NCI-H2227 treated with DMSO at 0.1 percent for 48 hours (cell line): ENCODE measurements at places on chromosomes 3 and 15.

DNA sequence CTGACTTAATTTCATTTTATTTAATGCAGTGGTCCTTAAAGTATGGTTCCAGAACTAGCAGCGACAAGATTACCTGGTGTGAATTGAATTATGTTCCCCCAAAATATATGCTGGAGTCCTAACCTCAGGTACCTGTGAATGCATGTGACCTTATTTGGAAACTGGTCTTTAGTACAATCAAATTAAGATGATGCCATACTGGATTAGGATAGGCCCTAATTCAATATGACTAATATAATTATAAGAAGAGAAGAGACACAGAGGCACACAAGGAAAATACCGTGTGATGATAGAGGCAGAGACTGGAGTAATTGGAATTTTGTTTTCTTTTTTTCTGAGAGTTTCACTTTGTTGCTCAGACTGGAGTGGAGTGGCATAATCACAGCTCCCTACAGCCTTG, 12.6 kb upstream of the SPATA16 start:
- DNase-seq, result no peak

DNA sequence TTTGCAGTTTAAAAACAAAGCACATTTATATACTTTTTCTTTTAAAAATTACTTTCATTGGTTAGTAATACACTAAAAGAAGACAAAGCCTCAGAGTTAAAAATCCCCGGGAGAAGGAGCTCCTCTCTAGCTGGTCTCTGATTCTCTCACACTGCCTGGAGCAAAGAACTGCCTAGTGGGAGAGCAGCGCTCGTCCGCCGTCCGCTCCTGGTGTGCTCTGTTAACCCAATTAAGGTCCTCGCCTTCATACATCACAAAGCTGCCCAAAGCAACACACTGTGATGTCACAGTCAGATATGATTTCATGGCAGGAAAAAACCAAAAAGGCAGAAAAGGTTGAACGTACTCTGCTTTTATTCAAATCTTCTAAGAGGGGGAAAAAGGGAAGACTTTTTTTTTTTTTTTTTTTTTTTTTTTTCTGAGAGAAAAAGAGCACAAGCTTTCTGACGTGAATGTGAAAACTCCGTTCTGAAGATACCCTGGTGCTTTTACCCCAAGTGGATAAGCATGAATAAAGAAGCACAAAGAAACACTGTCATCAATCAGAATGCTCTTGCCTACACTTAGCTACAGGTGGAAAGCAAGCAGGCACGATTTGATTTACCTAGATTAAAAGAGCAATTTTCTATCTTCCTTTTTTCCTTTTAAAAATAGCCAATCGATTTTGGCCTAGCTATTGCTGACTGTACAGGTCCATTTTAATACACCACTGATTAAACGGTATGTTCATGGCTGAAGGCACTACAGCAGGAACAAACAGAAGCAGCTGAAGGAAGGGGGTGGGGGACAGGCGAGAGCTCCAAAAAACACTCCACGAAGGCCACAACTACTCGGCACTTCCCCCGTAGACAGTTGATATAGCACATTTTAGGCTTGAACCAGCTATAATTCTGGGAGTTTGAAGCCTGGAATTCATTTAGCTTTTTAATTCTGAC, 115.2 kb downstream of the TIGIT start:
- DNase-seq, result no peak

- DNase-seq, result no peak
Observed at GRCh38 chr15:45710657-45711056, 75.8 kb downstream of the SQOR start.

DNA sequence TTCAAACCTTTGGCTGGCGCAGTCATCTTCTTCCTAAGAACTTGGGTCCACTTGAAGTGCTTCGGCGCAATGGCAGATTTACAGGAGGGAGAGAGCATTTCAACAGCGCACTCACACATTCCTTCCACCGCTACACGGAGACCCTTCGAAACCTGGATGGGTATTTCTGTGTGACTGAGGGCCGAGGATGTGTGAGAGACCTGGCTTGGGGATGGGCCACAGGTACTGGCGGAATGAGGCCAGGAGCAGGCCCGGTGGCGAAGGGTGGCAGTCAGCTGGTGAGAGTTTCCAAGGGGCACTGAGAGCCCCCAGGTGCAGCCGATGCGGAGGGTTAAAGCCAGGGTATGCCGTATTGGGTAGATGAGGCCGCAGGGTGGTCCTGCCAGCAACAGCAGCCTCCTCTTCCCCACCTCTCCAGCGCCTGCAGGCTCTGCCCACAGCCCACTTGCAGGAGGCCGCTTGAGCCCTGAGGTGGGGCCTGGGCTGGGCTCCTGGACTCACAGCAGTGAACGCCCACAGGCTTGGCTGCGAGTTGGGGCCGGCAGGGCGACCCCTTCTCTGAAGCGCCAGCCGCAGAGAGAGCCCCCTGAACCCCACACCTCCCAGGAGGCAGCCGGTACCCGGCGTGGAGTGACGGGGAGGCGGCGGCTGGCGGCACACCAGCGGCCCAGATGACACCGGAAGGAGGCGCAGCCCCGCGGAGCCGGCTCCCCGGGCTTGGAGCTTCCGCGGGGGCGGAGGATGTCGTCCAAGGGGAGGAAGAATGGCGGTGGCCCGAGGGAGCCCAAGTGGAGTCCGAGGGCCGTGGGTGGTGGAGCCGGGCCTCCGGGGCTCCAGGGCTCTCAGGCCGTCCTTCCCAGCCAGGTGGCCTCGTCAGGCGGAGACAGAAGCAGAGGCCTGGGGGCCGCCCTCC, 166.5 kb downstream of the NSMCE3 start:
- DNase-seq, result no peak

- no peak for DNase-seq
Observed at GRCh38 chr3:23640471-23641146, 165.1 kb upstream of the UBE2E1 start.

- no peak for DNase-seq
Observed at GRCh38 chr3:134579141-134579665, 71.6 kb downstream of the KY start.

DNA sequence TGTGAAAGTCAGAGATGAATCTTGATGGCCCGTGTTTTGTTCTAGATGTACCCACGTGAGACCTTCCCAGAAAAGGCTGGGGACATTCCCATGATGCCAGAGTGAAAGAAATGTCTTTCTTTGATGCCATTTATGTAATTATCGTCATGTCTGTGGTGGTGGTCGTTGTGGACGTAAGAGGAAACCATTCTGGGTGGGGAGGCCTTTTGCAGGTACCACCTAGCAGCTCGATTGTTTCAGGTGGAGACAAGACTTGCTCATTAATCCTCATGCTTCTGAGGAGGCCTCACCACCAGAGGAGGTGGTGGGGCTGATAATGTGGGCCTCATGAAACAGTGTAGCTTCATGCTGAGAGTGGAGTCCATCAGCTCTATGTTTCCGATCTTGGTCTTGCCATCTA, 58.1 kb upstream of the USP3 start:
- DNase-seq, result no peak

GRCh38 chr3:126004217-126004616, 35.2 kb downstream of the ROPN1B start:
- no peak for DNase-seq

DNA sequence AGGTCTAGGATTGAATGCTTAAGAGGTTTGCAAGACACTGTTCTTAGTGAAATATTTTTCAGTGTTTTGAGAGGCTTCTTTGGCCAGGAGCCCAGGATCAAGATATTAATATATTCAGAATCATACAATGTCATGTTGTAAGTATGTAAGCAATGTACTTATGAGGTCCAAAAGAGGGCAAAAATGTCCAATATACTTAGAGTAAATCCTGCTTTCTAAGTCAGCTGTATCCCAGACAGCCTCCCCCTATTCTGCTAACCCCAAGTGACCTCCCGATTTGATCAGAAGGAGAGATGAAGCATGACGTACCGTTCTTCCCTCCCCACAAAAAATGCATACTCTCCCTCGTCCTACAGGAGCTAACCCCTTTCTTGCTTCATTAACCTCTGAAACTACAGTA, 70.9 kb downstream of the CHAC1 start:
- no peak for DNase-seq

DNA sequence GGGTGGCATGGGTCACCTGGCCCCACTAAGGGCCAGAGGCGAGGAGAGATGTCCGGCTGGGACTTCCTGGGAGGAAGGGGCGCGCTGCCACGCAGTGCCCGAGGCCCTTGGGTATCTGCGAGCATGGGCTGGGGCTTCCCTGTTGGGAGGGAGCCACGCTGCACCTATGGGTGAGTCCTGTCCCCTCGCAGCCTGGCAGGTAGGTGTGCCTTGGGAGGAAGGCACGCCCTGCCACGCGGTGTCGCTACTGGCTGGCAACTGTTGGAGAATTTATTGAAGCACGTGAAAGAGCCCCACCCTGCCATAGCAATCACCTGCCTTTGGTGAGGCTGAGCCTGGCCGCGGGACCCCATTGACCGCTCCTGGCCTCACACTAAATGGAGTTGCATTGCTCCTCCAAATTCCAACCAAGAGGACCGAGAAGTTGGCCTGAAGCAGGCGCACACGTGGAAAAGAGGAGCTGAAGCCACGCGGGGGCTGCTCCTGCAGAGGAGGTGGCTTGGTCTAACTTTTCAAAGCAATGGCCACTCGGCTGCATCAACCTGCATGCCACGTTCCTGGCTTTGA, 134.2 kb downstream of the TJP1 start:
- no peak for DNase-seq

- DNase-seq, result no peak
Observed at GRCh38 chr3:113535898-113536297, 3.5 kb downstream of the SIDT1 start.

GRCh38 chr15:80447077-80447476, 42.9 kb downstream of the ARNT2 start:
- DNase-seq, result no peak

GRCh38 chr3:99842826-99843589, 25.3 kb downstream of the CMSS1 start:
- DNase-seq, result peak; percentile 10
